C1 segment of cervical spinal cord (tissue), 14 donors: ENCODE measurements at places on chromosomes 12 and 14.

DNA sequence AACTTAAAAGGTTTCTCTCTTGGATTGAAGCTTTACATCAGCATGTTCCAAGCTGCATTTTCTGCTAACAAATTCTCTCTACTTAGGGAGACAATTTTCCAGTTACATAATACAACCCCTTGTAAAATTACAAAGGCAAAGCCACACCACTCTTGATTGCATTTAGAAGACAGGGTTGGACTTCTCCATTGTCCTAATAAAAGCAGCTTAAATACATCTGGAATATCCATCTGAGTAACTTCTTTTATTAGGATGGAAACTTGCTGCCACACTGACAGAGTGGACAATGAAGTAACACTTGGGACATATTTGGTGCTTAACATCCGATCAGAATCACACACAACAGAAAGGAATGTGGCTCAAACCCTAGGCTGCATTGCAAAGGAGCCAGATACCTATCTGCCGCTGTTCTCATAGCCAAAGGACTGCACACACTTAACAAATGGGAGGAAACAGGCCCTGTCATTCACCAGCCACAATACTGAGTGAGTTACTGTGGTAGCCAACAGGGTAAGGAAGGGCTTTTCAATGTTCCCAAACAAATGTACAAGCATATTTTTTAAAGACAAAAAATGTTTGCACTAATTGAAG, 157.2 kb downstream of the PAX9 start:
- no peak for DNase-seq

GRCh38 chr12:10717410-10717809, 5.7 kb downstream of the YBX3 start:
- no peak for DNase-seq

GRCh38 chr14:93116676-93117200, 1.0 kb upstream of the ITPK1 start:
- no peak for DNase-seq

- DNase-seq = no peak
Measured at GRCh38 chr14:50785457-50786063, 45.4 kb downstream of the NIN start.

GRCh38 chr14:20194101-20194500, 3.4 kb downstream of the OR11G2 start:
- no peak for DNase-seq

DNA sequence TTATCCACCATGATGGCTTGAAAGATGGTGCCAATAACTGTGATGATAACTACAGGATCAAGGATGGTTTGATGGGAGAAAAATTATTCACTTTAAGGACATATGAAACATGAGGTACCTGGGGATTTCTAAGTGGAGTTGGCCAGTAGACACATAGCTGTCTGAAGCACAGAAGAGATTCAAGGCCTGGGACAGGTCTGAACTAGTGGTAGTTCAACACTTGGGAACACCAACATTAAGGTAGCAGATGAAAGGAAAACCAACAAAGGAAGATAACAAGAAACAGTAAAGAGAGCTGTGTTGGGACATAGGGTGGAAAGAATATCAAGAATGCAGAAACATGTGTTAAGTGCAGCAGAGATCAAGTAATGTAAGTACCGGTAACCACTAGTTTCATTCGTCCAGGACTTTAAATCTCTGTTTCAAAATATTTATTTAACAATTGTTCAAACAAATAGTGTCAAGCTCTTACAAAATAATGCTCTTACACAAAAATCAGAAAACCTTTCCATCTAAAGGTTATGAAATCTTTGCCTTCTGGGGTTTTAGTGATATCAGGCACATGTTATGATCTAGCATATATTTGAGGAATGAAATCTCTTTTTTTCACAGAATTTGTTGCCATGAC, 104.7 kb downstream of the ST8SIA1 start:
- DNase-seq = no peak

GRCh38 chr14:100804558-100805309, 21.2 kb upstream of the MEG3 start:
- no peak for DNase-seq

DNA sequence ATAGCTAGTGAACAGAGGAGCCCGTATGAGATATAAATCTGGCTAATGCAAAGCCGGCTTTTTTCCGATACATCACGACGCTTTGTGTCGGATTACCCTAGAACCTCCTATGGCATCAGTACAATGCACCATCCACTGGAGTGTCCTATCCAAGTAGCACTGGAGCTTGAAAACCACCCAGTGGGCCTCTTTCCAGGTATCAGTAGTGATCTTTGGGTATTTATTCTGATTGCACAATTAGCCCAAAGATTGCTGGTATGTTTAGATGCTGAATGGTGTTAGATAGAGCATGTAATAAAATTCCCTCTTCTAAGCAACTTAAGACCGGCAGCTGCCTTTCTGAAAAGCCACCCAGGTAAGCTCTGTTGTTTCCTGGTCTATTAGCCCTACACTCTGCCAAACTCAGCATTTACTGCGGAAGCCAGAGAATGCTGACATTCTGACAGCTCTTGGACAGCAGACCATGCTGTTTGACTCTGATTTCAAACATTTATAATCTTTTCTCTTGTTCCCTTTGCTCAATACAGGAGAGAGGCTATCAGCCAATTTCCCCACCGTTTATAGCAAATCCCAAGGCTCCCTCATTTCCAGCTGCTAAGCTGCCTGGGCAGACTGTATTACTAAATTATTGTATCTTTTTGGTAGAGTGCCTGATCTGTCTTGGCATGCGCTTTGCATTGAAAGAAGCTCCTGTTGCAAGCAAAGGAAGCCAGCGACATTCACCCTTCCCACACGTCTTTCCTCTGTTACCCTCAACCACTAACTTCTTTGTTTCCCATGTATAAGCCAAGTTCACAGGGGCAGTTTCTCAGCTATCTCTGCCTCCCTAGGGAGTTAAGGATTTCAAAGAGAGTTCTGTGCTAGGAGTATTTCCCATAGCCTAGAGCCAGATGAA, 388.3 kb upstream of the GARIN6 start:
- no peak for DNase-seq

- no peak for DNase-seq
Measured at GRCh38 chr12:6086316-6086715, 38.2 kb downstream of the VWF start.

- peak; percentile 1 for DNase-seq
Measured at GRCh38 chr12:59372956-59373355, 222.9 kb upstream of the SLC16A7 start.

DNA sequence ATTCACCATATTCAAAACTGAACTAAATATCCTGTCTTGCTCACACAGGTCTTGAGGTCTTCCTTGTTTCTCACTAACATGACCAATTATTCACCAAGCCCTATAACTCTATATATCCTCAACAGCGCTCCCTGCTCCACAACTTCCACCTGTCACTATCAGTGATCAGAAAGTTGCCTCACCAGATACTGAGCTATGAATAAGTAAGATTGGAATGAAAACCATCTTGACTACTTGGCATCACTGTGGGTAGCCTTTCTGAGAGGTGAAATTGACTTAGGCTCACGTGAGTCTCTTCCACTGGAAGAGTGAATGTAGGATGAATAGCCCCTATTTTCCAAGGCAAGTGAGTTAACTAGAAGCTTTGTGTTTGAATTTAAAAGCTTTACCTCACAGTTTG, 167.1 kb downstream of the PIK3C2G start:
- DNase-seq = no peak

DNA sequence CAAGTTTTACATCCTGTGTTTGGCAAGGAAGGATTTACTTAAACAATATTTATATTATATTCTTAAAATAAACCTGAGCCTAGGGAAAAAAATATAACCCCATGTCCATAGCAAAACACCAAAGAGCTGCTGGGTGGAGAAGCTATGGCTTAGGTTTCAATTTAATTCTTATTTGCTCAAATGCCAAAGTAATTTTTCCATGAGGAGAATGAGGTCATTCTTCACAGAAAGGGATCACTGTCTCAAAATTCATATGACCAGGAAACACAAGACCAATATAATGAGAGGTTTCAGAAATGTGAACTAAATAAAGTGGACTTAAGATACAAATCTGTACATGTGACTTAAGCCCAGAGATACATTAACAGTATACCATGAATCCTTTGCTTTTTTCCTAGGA, 195.0 kb downstream of the PHLDA1 start:
- no peak for DNase-seq

DNA sequence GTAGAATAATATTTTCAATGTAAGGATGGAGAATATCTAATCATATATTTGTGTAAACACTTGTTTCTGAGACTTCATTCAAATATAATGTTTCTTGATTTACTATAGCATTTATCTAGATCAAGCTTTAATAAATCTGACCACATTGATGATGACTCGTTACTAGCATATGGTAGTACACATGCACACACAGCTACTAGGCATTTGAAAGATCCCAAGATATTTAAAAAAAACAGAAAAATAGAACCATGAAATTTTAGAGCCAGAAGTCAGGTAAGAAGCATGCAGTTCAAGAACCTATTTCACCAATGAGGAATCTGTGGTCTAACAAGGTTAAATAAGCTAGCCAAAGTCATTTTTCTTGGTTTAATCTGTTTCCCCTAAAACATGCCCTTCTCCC, 32.0 kb downstream of the DCP1B start:
- DNase-seq = no peak

GRCh38 chr14:74675219-74675618, 37.7 kb downstream of the AREL1 start:
- DNase-seq = no peak

DNA sequence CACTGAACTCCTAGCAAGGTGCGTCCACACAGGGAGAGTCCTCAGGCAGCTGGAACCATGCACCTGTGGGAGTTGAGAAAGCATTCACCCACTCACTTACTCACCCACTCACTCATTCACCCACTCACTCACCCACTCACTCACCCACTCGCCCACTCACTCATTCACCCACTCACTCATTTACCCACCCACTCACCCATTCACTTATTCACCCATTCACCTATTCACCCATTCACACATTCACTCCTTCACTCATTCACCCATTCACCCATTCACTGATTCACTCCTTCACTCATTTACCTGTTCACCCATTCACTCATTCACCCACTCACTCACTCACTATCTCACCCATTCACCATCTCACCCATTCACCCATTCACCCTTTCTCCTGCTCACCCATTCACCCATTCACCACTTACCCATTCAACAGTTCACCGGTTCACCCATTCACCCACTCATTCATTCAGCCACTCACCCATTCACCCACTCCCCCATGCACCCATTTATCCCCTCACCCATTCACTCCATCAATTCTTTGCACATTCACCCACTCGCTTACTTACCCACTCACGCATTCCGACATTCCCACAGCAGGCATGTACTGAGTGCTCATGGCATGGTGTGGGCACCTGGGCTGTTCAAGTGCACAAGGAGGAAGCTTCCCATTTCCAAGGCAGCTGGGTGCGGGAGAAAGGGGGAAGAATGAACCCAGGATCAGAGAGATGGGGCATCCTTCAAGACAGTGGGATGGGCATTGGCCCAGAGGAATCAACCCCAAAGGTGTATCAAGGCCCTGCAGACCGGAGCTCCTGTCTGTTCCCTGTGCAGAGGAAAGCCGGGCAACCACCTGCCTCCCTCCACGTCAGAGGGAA, 135.2 kb upstream of the C14orf180 start:
- no peak for DNase-seq

- DNase-seq = no peak
Measured at GRCh38 chr12:69896653-69897381, 71.8 kb downstream of the MYRFL start.

DNA sequence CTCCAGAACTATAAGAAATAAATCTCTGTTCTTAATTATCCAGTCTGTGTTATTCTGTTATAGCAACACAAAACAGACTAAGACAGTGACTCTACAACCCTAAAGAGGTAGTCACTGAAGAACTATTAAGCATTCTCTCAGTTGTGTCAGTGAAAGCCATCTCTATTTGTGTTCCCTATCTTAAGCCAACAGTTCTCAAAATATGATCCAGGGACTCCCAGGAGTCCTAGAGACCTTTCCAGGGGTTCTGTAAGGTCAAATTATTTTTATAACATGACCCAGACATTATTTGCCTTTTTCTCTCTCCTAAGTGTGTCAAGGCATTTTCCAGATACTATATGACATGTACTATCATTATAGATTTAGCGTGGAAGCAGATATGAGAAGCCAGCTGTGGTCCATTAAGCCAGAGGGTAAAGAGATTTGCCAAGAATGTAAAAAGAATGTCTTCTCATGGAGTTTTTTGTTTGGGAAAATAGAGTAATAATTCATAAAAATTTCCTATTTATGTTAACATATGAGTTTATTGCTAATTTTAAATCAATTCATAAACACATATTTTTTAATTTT, 315.8 kb downstream of the RGS6 start:
- DNase-seq = no peak

DNA sequence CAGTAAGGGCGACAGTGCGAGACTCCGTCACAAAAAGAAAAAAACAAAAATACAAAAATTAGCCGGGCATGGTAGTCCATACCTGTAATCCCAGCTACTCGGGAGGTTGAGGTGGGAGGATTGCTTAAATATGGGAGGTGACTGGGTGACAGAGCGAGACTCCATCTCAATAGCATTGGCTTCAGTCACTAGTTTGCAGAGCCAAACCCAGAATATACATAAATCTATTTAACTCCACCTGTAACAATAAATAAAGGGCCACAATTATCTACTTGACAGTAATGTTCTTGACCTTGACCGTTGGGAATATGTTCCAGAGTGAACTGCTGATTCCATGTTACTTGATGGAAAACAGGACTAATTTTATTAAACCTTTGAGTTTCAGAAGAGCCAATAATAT, 198.9 kb upstream of the MDGA2 start:
- no peak for DNase-seq

DNA sequence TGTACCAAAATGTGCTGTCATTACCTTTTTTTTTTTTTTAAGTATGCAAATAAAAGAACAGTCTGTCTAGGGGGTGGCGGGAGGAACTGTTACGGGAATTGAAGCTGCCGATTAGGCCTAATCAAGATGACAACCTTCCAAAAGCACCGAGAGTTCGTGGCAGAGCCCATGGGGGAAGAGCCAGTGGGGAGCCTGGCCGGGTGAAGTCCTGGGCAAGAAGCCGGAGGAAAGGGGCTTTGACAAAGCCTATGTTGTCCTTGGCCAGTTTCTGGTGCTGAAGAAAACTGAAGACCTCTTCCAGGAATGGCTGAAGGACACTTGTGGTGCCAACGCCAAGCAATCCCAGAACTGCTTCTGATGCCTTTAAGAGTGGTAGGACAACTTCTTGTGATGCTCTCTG, 42.6 kb downstream of the ACTN1 start:
- no peak for DNase-seq

- DNase-seq = no peak
Measured at GRCh38 chr12:77032406-77032805, 33.0 kb downstream of the E2F7 start.

GRCh38 chr14:32934881-32935633, 3.6 kb upstream of the NPAS3 start:
- no peak for DNase-seq

DNA sequence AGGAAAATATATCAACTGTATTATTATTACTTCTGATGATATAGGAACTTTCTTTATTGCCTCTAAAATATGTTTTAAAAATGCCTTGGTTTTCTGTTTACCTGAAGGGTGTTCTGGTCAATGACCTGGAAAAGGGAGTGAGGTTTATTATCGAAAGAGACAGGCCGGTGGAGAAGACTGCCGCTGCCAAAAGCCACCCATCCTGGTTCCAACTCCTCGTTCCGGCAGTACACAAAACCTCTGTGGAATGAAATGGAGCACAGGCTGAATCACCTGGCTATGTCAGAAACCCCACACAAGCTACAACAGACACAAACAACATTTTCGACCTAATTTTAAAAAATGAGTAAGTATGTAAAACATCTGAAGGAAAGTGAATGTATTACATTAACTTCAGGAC, 73.6 kb downstream of the HECTD4 start:
- no peak for DNase-seq
